Suppressor macrophage (primary cell): ENCODE measurements at places on chromosomes 6 and 20.

- peak; percentile 76 for DNase-seq
Observed at GRCh38 chr6:119312875-119313338, 36.7 kb downstream of the MAN1A1 start.

DNA sequence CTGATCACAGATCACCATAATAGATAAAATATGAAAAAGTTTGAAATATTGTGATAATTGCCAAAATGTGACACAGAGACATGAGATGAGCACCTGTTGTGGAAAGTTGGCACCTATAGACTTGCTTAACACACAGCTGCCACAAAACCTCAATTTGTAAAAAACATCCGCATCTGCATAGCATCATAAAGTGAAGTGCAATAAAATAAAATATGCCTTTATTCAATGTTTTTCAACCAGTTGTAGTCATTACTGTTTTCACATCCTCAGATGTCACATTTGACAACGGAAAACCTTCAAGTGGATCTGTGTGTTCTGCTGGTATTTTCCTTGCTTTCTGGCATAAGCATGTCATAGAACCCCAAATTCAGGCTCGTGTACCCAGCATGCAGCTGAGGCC is 50.2 kb upstream of the IFNGR1 start:
- no peak for DNase-seq

GRCh38 chr6:72559067-72559466 is 62.8 kb upstream of the KCNQ5 start:
- no peak for DNase-seq

GRCh38 chr20:15547119-15547518 is 1026.1 kb downstream of the KIF16B start:
- no peak for DNase-seq
